Activated B cell treated with CpG ODN at 0.5 μM for 24 hours (primary cell): ENCODE measurements at places on chromosomes 11 and 22. TPM values are rescaled to one million over a fixed set of nuclear protein-coding genes. Genes with fewer than 3 reads are reported as not detected.

TSSC4 gene
- total RNA-seq = 59.4 and 59.7 TPM in 2 replicates

PRRG4 gene
- total RNA-seq = 0.17 and 0.33 TPM in 2 replicates

FBXO7 gene
- total RNA-seq = 85.4 and 97.2 TPM in 2 replicates

GGT5 gene
- total RNA-seq = not detected in 2 replicates

DPP3 gene
- 62.2 and 63.3 TPM in 2 replicates for total RNA-seq

DNA sequence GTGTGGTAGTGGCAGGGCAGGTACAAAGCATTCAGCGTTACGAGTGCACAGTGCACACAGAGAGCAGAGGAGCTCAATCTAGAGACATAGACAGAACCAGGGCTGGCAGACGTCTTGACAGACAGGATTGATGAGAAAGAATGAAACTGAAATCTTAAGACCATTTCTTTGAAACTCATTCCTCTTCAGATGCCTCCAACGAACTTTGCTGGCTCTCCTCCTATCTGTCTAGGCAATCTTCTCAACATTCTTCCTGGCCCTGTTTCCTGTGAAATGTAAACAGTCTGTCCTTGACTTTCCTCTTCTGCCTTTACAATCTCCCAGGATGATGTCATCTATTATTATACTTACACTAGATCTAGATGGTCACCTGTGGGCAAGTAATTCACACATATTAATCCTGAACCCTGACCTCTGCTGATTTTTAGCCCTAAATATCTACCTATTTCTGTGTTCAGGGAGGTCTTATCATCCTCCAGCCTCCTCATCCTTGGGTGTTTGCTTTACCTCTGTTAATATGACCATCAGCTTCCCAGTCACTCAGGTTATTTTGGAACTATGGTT lies 119.5 kb downstream of the ENTHD1 start:
- no peaks in the 10 kb centered on the region for H3K36me3 ChIP-seq
- peak overlapping the region; percentile 12 for H3K4me3 ChIP-seq
- H3K4me1 ChIP-seq = peaks cover 17% of the 10 kb centered on the region
- no peaks in the 10 kb centered on the region for H3K27me3 ChIP-seq
- no peak for DNase-seq

- H3K4me3 ChIP-seq = no peak overlapping the region
- DNase-seq = no peak
- no peaks in the 10 kb centered on the region for H3K4me1 ChIP-seq
- H3K27ac ChIP-seq = no peak overlapping the region
These were observed 557.7 kb downstream of the BRD1 start for GRCh38 chr22:49269928-49270327.

DNA sequence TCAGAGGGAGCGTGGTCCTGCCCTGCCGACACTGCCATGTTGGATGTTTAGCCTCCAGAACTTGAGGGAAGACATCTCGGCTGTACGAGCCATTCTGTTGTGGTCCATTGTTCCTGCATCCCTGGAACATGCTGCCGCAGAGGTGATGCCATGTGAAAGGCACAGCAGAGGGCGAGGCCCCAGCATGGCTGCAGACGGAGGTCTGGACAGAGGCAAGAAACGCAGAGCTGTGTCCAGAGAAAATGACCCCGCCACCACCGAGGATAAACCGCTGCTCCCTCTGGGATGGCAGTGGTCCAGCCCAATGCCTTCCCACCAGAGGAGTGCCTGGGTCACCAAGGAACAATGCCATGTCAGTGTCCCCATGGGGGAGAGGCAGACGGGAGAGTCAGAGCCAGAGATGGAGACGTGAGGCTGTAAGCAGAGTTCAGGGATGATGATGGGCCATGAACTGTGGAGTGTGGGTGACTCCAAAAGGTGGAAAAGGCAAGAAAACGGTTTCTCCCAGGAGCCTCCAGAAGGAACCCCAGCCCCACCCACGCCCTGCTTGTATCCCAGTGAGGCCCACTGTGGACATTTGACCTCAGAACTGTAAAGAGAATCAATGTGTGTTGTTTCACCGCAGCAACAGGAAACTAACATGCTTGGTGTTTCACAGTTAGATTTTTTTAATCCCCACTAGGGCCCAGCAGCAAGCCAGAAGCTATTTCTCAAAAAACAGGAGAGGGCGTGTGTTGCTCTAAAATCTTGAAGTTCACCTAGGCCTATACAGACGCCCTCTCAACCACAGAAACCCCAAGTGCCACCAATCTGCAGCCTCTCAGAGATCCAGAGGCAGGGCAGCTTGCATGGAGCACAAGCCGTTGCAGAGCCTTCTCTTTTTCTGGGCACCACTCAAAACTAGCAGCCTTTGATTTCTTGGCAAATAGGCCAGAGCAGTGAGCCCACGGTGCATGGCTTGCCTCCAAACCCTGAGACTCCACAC lies 1422.9 kb downstream of the TBC1D22A start:
- H3K27ac ChIP-seq = no peak overlapping the region
- peaks cover 2% of the 10 kb centered on the region for H3K36me3 ChIP-seq
- H3K27me3 ChIP-seq = peaks cover 4% of the 10 kb centered on the region
- DNase-seq = no peak
- H3K4me3 ChIP-seq = no peak overlapping the region
- no peaks in the 10 kb centered on the region for H3K4me1 ChIP-seq

DNA sequence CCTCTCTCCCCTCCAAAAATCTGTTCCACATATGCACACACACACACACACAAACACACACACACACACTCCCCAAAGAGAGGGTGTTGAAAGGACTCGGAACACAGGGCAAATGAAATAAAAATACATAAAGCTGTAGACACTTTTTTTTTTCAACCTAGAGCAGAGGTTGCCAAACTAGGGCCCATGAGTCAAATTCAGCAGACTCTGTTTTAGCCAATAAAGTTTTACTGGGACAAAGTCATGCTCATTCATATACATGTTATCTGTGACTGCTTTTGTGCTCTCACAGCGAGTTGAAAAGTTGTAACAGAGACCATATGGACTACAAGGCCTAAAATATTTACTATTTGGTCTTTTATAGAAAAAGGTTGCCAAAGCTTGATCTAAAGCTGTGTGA lies 8.9 kb downstream of the IMMP1L start:
- H3K4me1 ChIP-seq = no peaks in the 10 kb centered on the region
- H3K36me3 ChIP-seq = peaks cover 31% of the 10 kb centered on the region
- H3K27me3 ChIP-seq = no peaks in the 10 kb centered on the region
- H3K27ac ChIP-seq = no peak overlapping the region

DNA sequence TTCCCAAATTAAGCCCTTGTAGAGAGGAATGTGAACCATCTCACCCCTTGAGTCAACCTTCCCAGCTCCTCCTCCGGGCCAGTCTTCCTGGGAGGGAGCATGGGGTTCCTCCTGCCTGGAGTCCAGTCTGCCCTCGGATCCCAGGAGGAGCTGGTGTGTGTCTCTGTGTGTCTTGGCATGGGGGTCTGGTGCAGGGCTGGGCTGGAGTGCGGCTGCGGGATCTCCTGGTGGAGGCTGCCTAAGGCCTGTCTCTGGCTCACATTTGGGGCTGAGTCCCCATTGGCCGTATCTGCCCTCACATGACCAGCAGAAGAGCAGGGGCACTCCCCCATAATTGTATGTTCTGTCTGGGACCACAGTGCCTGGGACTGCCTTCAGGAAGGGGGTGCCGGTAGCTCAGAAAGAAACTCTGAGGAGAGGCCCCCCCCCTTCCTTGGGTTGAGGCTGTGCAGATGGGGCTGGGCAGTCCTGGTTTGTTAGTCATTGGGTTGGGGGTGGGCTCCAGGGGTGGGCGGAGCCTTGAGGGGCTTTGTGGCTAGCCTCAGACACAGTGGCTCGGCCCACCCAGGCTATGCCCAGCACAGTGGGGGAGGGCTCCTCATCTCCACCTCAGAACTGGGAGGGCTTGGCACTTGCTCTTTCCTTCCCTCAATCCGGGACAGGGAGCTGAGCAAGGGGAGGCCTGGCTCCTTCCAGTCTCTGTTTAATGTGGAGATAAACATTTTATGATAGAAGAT lies 2.9 kb downstream of the C1QTNF5 start:
- peaks cover 15% of the 10 kb centered on the region for H3K36me3 ChIP-seq
- DNase-seq = no peak
- no peak overlapping the region for H3K27ac ChIP-seq
- H3K27me3 ChIP-seq = peaks cover 21% of the 10 kb centered on the region
- no peak overlapping the region for H3K4me3 ChIP-seq
- peaks cover 40% of the 10 kb centered on the region for H3K4me1 ChIP-seq

DNA sequence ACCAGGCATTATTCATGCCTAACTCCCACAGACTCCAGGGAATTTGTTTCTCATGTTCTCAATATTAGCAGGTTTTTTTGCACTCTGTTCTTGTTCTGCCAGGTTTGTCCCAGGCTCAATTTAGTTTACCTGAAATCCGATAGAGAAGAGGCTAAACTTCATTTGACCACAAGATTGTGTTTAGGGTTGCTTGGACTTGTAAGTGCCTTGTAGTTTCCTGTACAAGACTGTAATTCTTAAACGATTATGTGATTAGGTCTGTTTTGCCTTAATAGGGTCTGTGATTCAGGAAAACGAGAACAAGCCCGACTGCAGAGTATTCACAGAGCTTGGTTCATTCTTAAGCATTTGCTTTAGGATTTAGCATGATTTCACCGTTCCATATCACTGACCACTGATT lies 1.8 kb downstream of the PRSS23 start:
- H3K27me3 ChIP-seq = peaks cover 32% of the 10 kb centered on the region
- peaks cover 9% of the 10 kb centered on the region for H3K4me1 ChIP-seq
- no peaks in the 10 kb centered on the region for H3K36me3 ChIP-seq
- no peak overlapping the region for H3K4me3 ChIP-seq
- no peak overlapping the region for H3K27ac ChIP-seq
- no peak for DNase-seq

DNA sequence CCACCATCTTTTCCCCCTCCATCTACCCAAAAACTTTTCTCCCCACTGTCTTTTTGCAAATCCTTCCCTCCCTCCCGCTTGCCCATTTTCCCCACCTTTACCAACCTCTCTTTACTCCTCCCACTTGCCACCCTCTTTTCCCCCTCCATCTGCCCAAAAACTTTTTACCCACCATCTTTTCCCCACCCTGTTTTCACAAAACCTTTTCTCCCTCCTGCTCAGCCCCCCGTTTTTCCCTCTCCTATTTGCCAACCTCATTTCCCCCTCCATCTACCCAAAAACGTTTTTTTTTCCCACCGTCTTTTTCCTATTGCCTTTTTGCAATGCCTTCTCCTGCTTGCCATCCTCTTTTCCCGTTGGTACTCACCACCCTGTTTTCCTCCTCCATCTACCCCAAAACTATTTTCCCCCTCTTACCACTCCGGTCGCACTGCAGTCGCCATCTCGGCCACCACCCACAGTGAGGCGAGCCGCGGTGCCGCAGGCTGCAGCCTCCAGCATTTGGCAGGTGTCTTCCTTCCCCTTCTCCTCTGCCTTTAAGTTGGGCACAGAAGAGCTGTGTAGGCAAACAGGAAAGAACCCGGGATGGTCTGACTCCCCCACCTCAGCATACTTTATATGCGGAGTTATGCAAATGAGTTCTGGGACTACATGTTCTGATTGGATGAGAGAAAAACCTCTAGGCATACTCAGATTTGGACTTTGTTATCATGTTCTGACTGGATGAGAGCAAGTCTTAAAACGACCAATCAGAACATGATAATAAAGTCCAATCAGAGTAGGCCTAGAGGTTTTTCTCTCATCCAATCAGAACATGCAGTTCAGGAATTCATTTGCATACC lies 121.2 kb upstream of the VPREB1 start:
- H3K27ac ChIP-seq = no peak overlapping the region
- H3K36me3 ChIP-seq = no peaks in the 10 kb centered on the region
- H3K4me1 ChIP-seq = peaks cover 21% of the 10 kb centered on the region

GRCh38 chr11:20360650-20361049 lies 2.9 kb upstream of the HTATIP2 start:
- no peaks in the 10 kb centered on the region for H3K27me3 ChIP-seq
- peaks cover 36% of the 10 kb centered on the region for H3K4me1 ChIP-seq
- H3K36me3 ChIP-seq = peaks cover 2% of the 10 kb centered on the region
- DNase-seq = no peak
- peak overlapping the region; percentile 72 for H3K4me3 ChIP-seq
- H3K27ac ChIP-seq = peak overlapping the region; percentile 79

DNA sequence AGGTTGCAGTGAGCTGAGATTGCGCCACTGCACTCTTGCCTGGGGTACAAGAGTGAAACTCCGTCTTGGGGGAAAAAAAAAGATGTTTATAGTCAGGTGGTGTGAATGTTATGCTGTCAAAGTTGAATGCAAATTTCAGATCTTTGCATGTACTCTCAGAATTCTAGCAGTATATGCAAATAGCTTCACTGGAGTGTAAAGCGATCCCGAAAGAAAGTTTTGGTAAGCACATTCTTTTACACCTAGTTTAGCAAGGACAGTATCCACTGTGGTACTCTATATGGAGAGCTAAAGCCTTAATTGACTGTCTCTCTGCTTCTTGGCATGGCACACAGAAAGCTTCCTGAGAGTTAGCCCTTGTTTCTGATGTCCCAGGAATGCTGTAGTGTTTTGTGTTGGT lies 4.0 kb downstream of the JAM3 start:
- H3K36me3 ChIP-seq = peaks cover 2% of the 10 kb centered on the region
- H3K4me3 ChIP-seq = peak overlapping the region; percentile 24
- H3K27ac ChIP-seq = peak overlapping the region; percentile 63
- no peaks in the 10 kb centered on the region for H3K27me3 ChIP-seq
- no peak for DNase-seq

GRCh38 chr22:23259916-23260644 lies 79.8 kb downstream of the BCR start:
- no peak for DNase-seq
- peaks cover 43% of the 10 kb centered on the region for H3K36me3 ChIP-seq
- H3K27ac ChIP-seq = no peak overlapping the region

DNA sequence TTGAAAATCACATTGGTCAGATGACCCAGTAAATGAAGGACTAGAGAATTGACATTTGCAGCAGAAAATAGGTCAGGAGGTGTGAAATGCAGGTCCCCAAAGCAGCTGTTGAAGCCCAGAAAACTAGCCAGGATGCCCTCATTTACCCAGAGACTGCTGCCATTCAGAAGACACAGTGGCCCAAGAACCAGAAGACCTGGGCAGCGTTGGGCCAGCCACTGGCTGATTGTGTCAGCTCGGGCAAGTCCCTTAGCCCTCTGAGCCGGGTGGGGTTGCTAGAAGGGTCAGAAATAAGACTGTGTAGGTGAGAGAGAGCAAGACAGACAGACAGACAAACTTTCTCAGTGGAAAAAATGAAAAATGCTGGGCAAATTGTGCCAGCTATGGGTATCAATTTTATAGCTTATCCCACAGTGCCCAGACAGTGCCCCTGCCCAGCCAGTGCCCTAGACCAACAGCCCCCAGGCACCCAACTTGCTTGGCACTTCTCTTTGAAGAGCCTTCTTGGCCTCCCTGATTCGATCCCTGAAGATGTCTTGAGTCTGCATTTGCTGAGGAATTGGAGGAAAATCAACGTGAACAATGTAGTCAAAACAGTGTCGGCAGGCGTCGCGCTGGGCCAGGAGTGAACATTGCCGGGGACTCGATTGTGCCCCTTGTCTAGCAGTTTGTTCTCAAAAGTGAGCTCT lies 198.3 kb downstream of the MN1 start:
- no peak overlapping the region for H3K4me3 ChIP-seq
- peaks cover 9% of the 10 kb centered on the region for H3K27me3 ChIP-seq
- no peak overlapping the region for H3K27ac ChIP-seq
- no peaks in the 10 kb centered on the region for H3K36me3 ChIP-seq
- H3K4me1 ChIP-seq = no peaks in the 10 kb centered on the region
